ENCODE measurements at places on chromosomes 7 and 10. TPM values are rescaled to one million over a fixed set of nuclear protein-coding genes. Genes with fewer than 3 reads are reported as not detected.

Gene DBF4
- total RNA-seq: 27.4 TPM

Gene HOXA6
- 2.0 TPM for total RNA-seq

Gene LDB1
- total RNA-seq: 28.9 TPM

DNA sequence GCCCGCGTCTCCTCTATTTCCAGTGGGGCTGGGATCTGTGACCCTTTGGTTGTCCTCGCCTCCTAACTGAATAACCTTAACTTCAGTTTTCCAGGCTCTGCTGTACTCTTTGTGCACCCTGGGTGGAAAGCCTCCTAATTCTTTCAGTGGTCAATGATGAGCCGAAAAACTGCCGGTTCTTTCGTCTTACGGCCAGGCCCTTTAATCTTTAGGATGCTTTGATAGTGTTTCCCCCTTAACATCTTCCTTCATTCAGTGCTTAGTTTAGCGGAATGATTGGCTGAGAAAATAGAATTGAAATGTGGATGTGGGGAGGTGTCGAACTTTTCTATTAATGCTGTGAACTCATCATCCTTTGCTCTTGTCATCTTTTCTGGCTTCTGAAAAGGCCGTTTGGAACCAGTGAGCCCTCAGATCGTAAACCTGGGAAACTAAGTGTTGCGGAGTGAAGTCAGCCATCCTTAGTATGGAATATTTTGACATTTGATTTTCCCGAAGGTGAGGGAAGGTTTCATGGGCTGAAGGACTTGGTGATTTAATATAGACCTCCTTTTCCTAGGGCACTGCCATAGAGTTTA is 847 bp downstream of the GARS1 start:
- DNase-seq: peak; percentile 21

Gene ITPRID1
- not detected for total RNA-seq

Gene SPDYE1
- not detected for total RNA-seq

GRCh38 chr10:118017071-118017740 is 29.5 kb downstream of the RAB11FIP2 start:
- no peak for DNase-seq

Data from MCF 10A (cell line).